ENCODE measurements at places on chromosomes 7 and 10.

GRCh38 chr10:58477122-58477521 lies 35.5 kb upstream of the BICC1 start:
- no peak for DNase-seq

DNA sequence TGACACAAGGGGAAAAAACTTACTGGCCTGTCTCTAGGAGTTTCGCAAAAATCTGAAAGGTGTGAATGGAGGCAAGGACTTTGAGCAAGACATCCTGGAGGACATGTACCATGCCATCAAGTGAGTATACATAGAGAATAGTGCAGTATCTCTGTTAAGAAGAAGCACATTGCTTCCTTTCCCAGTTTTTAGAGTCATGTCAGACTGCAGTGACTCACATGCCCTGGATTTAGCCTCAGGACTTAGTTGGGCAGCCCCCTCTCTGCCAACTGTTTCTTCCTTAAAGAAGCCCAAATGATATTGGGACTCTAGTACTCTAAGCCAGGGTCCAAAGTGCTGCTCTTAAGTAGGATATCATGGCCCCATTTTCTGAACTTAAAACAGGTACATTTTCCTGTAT lies 28.1 kb upstream of the NFKB2 start:
- no peak for DNase-seq

DNA sequence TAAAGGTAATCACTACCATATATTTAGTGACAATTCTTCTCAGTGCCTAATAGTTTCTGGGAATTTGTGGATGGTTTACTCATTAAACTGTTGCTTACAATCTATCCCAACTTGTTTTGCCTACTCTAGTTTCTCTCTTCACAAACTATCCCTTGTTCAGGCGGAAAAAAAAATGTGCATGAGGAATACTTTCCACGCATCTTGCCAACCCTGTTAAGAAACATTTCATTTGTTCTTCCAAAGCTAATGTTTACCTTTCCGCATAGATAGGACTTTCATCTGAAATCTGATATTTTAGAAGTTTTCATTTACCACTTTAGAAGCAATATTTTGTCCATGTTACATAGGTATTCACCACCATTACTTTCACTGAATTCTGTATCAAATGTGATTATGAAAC lies 191.9 kb downstream of the MDFIC start:
- no peak for DNase-seq

GRCh38 chr10:128448796-128449195 lies 322.6 kb upstream of the MKI67 start:
- no peak for DNase-seq

GRCh38 chr10:67401711-67402110 lies 294.3 kb downstream of the CTNNA3 start:
- DNase-seq = no peak

DNA sequence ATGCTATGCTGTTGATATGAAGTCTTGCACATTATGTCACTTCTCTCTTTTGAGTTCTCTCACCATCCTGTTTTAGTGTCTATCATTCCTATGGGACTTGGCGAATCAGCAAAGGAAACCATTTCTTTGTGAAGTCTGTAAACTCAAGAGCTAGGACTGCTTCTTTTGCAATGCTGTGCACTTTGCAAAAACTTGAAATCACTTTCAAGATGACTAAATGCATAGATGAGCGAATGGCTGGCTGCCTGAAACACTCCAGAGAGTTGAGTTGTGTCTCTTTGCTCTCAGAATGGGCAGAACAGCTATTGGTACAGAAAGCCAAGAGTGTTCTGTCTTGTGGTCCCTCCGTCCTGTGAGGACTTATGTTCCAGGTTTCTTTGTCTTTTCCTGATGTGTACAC lies 18.3 kb upstream of the ELMO1 start:
- no peak for DNase-seq

GRCh38 chr10:62016623-62017490 lies 115.4 kb downstream of the ARID5B start:
- no peak for DNase-seq

DNA sequence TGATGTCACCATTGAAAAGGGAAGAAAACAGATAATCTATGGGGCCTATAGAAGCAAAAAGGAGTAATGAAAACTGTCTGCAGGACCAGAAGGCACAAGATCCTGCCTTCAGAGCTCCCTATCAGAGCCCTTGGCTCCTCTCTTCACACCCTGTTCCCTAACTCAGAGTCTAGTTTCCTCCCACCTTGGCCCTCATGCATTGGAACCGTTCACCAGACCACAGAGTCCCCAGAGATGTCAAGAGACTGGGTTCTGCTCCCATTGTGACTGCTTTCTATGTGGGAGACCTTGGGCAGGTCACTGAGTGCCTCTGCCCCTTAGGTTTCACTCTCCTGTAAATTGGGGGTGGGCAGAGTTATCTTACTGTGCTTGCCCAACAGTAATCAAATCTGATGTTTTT lies 80.1 kb upstream of the RPA3 start:
- no peak for DNase-seq

- no peak for DNase-seq
These were observed 197.3 kb upstream of the PLXNA4 start for GRCh38 chr7:132773527-132773956.

- DNase-seq = no peak
These were observed 64.1 kb downstream of the PCGF5 start for GRCh38 chr10:91284486-91285090.

DNA sequence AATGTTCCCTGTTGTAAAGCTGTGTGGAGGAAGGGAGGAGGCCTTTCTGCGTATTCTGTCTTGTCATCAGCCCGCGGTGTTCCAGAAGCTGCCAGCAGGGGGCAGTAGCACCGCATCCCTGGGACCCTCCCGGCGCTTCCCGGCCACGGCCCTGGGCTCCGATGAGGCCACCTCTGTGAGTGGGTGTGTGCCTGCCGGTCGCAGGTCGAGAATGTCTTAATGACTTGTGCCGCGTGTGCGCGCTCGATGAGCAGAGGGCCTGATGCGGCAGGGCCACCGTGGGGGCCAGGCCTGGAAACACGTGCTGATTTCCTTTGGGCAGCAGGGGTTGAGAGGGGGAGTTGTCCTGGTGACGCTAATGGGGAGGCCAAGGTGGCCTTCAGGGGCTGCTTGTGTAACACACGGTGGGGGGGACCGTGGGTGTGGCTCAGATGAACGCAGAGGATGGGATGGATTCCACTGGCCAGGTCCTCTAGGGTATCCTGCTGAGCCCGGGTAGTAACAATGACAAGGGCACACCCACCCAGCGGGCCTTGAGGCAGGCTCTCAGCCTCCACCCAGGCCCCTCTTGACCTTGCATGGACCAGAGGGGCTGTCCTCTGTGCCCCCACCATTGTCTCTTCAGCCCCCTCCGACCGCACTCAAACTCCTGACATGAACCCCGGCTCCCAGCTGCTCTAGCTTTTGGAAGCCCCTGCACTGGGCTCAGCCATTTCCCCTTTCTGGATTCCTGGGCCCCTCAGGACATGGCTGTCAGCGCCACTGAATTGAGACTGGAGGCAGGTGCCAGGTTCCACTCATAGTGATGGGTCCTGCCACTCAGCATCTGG lies 135.9 kb upstream of the PODXL start:
- peak; percentile 36 for DNase-seq

DNA sequence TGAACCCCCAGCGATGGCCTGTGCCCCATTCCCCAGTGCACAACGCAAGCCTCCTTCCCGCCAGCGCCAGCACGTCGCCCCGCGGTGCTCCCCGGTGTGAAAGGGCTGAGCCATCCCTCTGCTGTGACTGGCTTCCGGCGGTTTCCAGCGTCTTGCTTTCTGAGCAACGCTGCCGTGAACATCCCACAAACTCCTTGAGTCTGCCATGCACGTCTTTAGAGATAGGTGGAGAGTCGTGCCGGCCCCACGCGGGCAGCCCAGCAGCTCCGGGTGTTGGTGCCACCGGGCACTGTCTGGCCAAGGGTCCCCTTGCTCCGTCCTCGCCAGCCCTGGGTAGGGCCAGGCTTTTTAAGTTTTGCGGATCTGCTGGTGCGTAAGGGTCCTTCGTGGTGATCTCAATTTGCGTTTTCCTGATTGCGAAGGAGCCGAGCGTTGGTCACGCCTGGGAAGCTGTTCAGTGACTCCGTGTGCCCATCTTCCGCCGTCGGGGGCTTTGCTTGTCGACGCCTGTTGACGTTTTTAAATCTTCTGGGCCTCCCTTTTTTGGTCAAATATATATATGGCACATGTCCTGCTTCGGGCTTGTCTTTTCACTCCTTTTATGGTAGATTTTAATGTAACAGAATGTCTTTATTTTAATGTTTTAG lies 70.6 kb downstream of the FOXL3 start:
- DNase-seq = peak; percentile 51

DNA sequence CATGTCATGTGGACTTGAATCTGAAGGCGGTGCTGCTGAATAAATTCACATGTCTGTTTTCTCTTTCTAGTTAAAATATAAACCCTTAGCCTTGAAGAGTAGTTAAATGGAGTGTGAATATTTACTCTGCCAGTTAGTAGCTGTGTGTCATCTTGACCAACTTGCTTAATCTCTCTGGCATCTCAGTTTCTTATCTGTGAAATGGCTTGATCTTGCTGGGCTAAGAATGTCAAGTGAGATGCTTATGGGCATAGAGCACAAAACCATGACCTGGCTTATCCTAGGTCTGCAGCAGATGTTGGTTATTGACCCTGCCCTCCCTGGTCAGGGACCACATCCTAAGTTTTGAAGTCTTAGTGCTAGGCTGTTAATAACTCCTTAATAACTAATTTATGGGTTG lies 16.6 kb downstream of the ARID5B start:
- DNase-seq = no peak

GRCh38 chr10:114504769-114505579 lies 100.7 kb upstream of the AFAP1L2 start:
- no peak for DNase-seq

GRCh38 chr7:79137942-79138341 lies 315.5 kb downstream of the MAGI2 start:
- DNase-seq = no peak

- no peak for DNase-seq
These were observed 22.1 kb upstream of the INHBA start for GRCh38 chr7:41725013-41725412.

Measured in stimulated activated CD4-positive, alpha-beta T cell treated with anti-CD3 and anti-CD28 coated beads, Interleukin-4, amount 100 ng/mL, for 24 hours (primary cell).